ENCODE measurements at places on chromosomes 5 and 9.

DNA sequence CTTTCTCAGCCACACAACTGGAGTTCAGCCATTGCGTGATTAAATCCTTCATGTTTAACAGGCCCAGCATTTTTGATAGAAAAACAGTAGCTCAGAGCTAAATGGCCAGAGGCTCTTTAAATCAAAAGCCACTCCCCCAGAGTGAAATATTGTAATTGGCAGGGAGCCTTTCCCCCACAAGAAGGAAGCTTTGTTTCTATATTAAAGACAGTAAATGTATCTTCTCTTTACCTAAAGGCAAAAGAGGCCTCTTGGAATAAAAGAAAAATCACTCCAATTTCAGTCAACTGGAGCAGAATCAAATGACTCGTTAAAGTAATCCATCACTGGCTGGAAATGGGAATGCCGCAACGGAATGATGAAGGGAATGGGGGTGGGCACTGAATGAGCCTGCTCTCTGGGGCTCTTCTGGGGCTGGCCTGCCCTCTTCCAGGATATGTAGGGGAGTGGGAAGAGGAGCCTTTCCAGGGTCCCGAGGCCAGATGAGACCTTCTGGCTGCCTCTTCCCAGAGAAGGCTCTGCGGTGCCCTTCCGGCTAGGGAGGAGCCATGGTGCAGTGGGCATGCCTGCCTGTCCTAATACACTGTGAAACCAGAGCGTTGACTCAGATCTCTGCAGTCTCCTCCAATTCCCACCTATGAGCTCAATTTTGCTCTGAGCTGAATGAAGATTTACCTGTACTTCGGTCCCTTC is 45.2 kb downstream of the ANKDD1B start:
- peak; percentile 59 for DNase-seq

DNA sequence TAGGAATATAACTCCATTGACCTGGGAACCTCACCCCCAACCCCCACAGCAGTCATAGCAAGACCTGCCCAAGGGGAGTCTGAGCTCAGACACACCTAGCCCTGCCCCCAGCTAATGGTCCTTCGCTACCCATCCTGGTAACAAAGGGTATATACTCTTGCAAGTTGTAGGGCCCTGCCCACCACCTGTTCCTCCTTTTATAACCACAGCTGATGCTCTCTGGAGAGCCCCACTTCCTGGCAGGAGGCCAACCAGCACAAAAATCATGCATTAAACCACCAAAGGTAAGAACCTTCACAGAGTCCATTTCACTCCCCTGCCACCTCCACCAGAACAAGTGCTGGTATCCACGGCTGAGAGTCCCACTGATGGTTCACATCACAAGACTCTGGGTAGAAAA is 1195.3 kb upstream of the SEMA6A start:
- DNase-seq = no peak

DNA sequence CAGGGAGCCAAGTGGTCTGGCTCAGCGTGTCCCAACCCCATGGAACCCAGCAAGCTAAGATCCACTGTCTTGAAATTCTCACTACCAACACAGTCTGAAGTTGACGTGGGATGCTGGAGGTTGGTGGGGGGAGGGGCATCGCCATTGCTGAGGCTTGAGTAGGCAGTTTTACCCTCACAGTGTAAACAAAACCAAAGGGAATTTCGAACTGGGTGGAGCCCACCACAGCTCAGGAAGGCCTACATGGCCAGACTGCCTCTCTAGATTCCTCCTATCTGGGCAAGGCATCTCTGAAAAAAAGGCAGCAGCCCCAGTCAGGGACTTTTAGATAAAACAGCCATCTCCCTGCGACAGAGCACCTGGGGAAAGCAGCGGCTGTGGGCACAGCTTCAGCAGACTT is 17.1 kb upstream of the FBXL17 start:
- DNase-seq = no peak

- DNase-seq = no peak
These were observed 188.9 kb downstream of the TENT4A start for GRCh38 chr5:6902094-6902493.

GRCh38 chr9:18821788-18822187 is 211.2 kb downstream of the SAXO1 start:
- DNase-seq = no peak

DNA sequence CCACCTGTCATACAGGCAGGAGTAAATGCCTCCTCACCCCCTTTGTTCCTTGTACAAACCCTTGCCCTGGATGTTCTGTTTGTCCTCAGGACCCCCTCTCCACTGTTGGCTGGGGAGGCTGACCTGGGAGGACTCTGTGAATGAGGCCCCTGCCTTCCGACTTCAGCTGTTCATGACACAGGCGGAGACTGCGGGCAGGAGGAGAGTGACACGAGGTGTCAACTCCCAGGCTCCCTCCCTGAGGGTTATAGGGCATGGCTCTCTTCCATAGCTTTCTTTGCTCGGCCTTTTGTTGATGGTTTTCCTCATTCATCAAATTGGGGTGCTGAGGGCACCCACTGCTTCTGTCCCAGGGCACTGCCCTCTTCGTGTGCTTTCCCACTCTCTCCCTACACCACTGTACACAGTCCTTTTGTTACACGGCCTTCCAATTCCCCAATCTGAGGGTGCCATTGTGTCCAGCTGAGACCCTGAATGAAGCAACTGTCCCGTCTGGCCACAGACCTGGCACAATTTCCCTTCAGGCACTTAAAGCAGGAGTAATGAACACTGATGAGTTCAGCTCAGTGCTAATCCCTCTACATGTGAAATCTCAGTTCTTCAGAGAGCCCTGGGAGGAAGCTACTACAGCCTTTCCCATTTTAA is 33.8 kb downstream of the KCNIP1 start:
- DNase-seq = no peak

DNA sequence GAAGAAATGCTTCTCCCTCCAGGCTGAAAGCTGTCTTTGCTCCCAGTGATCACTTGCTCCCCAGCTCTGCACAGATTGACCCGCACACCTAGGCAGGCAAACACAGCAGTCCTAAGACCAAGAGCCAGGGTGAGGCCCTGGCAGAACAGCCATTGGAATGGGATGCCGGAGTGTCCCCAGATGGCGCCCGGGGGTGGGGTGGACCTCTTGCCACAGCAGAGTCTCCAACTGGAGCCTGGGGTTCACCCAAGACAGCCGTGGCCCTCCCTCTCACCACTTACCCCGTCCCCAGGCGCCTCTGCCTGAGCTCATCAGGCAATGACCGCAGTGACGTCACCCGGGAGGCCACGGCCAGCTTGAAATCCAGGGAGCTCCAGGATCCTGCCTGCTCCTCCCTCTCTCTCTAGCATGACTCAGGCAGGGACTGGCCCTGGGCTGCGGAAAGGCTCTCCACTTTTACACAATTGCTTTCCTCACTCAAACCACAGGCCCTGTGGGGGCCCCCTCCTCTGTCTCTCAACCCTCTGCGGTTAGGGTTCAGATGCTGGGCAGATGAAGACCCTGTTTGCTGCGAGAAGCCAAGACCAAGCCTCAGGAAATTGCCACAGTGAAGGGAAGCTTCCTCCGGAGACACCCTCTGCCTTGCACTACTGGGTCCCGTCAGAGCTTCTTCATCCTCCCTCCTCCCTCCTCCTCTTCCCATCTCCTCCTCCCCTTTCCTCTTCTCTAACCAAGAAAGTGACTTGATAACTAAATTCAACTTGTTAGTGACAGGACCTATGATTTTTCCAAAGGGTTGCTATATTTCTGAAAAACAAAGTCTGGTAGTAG is 24.3 kb upstream of the PTGES start:
- peak; percentile 98 for DNase-seq

DNA sequence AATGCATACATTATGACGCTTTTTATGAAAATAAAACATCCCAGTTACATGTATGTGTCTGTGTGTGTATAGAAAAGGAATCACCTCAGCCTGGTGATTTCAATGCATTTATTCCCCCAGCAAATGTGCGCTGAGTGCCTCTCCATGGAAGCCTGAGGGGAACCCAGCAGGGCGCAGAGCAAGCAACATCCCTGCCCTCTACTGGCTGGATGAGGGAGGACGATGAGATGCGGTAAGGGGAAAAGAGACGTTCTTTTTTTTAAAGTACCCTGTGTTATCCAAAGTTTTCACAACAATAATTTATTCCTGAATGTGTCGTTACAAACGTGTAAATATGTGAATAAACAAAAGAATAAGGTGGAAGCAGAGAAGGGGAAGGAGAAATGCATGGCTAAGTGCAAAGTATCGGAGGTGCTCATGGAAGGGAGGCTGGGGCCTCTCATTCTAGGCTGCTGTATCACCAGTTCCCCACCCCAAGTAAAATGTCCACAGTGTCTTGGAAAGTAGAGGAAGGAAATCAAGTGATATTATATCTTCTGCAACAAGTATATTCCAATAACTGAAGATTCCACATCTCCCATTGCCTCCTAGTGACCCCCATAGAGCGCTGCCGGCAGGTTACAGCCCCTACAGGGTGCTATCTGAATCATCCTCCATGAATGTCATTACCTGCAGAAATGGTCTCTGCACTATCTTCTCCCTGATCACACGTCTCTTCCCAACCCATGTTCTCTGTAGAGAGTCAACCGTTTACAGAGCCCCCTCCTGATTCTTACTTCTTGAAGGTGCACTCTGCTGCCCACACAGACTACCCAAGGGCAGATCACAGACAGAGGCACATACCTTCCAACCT is 13.0 kb upstream of the ABLIM3 start:
- DNase-seq = no peak

DNA sequence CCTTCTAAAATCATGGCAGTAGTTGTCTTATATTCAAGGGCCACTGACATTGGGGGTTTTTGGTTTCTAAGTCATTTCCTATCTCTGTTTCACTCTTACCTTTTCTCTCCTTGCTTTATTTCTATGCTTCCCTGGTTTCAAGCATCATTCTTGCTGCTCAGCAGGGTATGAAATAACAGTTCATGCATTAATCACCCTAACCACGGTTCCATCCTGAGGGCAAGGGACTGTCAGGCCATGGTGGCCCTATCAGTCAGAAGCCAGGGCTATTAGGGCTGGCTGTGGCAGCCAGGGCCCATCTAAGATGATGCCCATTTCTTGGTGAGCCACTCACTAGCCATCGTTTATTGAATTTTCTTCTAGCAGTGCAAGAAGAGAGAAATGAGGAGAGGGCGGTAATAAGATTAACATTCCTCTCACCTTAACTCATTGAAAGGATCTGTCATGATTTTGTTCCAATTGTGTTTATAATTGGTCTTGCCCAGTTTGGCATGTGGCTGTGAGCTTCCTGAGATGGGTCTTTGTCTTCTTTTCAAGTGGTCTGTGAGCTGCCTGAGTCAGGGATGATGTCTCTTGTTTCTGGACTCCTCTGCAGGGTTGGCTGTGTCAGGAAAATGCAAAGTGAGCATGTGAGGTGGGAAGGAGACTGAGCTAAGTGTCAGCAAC is 45.2 kb downstream of the CYSTM1 start:
- no peak for DNase-seq

DNA sequence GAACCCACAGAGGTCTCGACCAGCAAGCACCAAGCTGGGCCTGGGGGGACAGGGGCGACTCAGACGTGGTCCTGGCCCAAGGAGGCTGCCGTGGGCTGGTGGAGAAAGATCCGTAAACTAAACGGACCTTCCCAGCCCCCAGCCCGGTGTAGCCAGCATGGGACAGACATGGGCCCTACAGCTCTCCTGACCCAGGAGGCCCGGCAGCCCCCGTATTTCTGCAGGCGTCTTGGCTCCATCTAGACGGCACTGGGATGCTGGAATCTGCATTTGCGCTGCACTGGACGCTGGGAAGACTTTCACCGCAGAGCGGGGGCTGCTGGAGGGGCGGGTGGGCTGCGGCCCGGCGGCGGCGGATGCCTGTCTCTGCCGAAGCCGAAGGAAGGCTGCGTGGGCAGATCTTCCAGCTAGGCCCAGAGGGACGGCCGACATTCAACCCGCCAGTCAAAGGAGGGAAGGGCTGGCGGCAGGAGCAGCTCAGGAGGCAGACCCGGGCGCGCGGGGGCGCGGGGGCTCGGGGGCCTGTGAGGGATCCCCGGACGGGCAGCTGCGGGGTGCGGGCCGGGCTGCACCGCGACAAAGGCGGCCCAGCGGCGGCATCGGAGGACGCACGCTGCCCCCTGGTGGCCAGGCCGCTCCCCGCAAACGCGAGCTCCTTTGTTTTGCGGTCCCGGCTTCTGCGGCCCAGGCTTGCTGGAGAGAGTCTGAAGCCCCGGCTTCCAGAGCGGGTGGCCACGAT is 266.2 kb downstream of the NSG2 start:
- DNase-seq = peak; percentile 65

GRCh38 chr9:72950875-72951442 is 1.9 kb downstream of the ALDH1A1 start:
- no peak for DNase-seq

- DNase-seq = peak; percentile 32
These were observed 56.2 kb upstream of the TNFSF15 start for GRCh38 chr9:114861922-114862605.

DNA sequence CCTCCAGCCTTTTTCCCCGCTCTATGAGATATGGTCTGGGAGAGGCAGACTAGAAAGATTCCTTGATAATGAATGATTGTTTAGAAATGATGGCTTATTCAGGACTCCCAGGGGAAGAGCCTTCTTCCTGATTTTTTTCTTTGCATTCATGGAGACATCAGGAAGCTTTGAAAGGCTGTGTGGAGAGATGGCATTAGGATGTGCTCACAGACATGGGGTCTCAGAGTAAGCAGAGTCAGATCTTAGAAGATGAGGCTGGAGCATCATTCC is 37.1 kb downstream of the PPARGC1B start:
- no peak for DNase-seq

DNA sequence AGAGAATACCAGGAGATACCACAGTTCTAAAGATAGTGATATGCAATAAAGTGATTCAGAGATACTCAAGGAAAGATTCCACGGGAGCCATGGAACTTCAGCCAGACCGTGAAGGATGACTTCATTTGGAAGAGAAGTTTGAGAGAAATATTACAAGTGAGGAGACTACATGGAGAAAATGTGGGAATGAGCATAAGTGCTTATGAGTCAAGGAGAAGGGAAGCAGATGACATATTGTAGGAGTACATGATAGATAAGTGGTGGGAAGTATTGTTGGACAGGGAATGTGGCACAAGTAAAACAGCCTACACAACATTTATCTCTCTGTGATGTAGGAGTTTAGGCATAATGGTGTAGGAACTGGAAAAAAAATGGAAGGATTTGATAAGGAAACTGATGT is 122.1 kb upstream of the FBXL17 start:
- no peak for DNase-seq

DNA sequence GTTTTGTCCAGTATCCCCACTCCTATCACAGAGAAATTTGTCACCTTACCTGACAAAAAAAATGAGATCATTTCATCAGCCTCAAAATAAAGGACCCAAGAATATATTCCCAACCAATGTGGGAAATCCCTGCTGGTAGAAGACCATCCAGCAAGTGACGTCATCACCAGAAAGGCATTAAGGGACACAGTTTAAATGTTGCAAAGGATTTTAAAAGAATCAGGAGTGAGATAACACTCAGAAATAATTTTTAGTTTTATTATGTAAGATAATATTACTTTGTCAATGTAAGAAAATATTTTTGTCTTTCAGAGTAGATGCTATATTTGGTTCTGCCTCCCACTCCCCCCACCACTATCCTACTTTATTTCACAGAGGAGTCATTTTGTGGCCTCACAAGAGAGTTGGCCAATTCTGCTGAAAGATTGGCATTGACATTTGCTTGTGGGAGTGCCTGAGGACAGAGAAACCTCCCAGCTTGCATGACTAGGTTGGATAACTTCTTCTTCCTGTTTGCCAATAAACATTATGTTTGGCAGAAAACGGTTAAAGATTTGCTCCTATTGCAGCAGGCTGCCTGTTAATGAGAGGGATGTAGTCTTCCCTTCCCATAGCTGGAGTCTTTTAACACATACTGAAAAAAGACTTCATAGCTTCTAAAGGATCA is 288.6 kb upstream of the DAB2 start:
- DNase-seq = peak; percentile 88
